ENCODE measurements at places on chromosomes 1 and 21. TPM values are rescaled to one million over a fixed set of nuclear protein-coding genes. Genes with fewer than 3 reads are reported as not detected.

Gene MAP1LC3C
- polyA plus RNA-seq, result 13.8 TPM

GRCh38 chr1:156555715-156556114 is 16.6 kb downstream of the IQGAP3 start:
- DNase-seq, result no peak

- no peak for DNase-seq
Observed at GRCh38 chr1:208637181-208637580, 393.0 kb upstream of the PLXNA2 start.

DNA sequence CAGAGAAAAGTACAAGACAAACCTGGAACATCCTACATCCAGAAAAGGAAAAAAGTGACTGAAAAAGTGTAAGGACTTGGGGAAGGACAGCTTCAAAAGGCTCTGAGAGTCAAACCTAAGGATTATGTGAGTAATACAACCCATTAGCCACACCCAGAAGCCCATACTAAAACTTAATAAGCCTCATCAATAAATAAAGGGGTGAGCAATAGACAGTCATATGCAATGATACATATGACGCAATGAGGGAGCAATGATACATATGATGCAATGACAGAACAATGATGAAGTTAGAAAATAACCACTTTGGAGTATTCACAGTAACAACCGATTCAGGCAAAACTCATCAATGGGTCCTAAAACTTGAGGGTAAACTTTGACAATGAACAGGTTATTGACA is 50.1 kb downstream of the BRWD1 start:
- DNase-seq, result no peak

GRCh38 chr1:200355801-200356200 is 54.0 kb downstream of the ZNF281 start:
- no peak for DNase-seq

Gene OR2AK2
- not detected for polyA plus RNA-seq

DNA sequence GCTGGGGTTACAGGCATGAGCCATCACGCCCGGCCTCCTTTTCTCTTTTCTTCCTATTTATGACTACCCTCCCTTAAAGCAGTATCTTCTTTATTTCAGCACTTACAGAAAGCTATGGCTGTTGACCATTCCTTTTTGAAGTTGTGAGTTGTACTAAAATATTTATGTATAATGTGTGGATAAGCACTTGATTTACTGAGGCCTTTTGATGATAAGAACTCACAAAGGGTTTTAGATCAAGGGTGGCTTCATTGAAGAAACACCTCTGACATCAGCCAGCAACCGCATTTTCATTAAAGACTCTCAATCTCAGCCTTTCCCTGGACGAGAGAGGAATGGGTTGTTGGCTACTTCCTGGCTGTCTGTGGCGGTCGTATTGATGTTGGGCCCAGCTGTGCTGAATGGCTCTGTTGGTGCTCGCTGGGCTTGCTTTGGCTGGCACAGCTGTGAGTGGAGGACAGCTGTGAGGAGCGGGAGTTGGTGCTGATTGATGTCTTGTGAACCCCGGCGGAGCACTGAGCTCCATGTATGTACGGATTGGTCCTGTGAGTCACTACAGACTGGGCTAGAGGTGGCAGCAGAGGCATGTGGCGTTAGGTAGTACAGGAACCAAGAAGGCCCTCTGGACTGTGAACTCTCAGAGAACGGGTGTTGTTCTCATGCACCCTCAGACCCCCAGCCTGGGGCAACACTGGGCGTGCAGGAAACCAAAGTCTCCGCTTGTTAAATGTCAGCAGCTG is 208.8 kb downstream of the KIF26B start:
- DNase-seq, result no peak

DNA sequence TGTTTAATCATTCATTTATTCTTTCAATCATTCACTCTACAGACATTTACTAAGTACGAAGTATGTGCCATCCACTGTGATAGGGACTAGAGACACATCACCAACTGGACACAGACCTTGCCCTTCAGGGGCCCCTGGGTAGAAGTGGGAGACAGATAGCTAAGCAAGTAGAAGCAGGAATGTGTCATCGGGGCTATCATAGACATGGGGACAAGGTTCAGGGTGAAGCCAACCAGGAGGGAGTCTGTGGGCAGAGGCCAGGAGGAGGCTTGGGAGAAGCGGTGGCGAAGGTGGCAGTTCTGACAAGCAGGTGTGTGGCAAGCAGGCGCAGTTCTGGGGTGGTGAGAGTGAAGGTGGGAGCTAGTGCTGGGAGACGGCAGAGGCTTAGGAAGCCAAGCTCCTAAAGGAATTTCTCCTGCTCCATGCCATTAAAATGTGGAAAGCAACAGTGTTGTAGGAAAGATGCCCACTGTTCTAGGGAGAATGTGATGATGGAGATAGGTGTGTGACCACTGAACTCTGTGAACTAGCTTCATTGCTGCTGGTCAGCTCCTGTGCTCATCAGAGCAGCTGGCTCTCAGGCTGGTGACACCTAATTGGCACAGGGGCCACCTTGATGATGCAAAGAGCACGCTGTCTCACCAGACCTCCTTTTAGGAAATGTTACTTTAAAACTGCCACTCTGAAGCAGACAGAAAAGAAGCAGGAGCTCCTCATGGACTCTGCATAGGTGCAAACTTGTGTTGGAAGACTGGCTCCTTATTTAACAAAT is 79.7 kb upstream of the LPGAT1 start:
- no peak for DNase-seq

- DNase-seq, result no peak
Observed at GRCh38 chr1:115222616-115223402, 115.2 kb downstream of the NGF start.

DNA sequence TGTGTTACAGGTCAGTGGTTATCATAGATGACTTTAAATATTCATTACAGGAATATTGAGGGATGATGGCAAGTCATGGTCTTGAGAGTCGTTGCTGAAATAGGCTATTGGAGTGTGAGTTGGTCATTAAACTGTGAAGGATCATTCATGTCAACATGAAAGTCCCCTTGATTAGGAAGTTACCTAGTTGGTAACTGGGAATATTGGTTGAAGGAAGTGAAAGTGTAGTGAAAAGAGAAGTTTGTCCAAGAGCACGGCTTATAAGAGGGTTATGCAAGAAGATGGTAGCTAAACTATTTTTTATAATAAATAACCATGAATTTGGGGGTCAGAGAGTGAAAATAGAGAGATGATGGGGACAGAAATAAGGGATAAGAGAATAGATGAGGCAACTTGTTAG is 16.9 kb downstream of the CRB1 start:
- no peak for DNase-seq

GRCh38 chr1:66207484-66207883 is 326.5 kb upstream of the SGIP1 start:
- no peak for DNase-seq

Gene AGMAT
- polyA plus RNA-seq, result 3.7 TPM

- DNase-seq, result no peak
Observed at GRCh38 chr1:53869454-53870117, 20.0 kb downstream of the YIPF1 start.

Gene MIXL1
- polyA plus RNA-seq, result 0.44 TPM

GRCh38 chr1:226223786-226224244 is 351 bp downstream of the MIXL1 start:
- DNase-seq, result no peak

- DNase-seq, result no peak
Observed at GRCh38 chr1:110019770-110020169, 14.7 kb upstream of the STRIP1 start.

GRCh38 chr1:209675565-209676154 is 448 bp downstream of the G0S2 start:
- DNase-seq, result no peak

DNA sequence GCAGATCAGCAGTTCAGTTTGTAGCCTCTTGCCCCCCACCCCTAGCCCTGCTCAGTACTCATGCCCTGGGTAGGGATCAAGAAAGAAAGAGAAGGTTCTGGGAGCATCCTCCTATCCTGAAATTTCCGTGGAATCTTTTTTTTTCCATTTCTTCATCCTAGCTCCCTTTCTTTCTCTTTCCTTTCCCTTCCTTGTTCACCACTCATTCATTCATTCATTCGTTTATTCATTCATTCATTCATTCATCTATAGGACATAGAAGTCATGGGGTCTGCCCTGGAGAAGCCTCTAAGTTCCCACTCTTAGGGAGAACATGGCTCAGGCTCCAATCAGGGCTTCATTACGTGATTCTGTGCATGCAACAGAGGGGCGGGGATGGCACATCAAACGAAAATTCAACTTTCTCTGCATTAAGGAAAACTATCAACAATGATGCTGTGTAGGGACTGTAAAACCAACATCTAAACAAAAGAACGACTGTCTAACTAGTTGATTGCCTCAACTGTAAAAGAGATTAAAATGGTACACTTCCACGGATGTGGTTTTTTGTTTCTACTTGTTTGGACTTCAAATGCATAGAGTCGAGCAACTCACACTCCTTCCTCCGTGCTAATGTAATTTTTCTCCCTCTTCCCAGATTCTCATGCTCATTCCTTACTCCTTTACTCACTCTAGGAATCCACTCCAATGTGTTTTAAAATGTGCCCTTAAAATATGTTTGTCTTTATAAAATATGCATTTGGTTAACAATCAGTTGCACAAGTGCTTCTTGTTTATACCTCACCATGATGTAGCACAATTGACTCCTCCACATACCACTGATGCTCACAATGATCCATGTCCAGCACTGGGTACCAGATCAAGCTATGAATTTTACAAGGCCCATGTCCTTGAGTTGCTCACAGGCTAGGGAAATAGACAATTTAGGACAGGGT is 101.2 kb upstream of the SLC2A1 start:
- no peak for DNase-seq

- no peak for DNase-seq
Observed at GRCh38 chr21:44871576-44872269, 1.8 kb downstream of the PTTG1IP start.

GRCh38 chr1:210951279-210951678 is 182.7 kb downstream of the KCNH1 start:
- no peak for DNase-seq

Data from forelimb muscle (tissue), 1 donor.